Uterus (tissue), 4 donors: ENCODE measurements at places on chromosomes 2 and 18. TPM values are rescaled to one million over a fixed set of nuclear protein-coding genes. Genes with fewer than 3 reads are reported as not detected.

DNA sequence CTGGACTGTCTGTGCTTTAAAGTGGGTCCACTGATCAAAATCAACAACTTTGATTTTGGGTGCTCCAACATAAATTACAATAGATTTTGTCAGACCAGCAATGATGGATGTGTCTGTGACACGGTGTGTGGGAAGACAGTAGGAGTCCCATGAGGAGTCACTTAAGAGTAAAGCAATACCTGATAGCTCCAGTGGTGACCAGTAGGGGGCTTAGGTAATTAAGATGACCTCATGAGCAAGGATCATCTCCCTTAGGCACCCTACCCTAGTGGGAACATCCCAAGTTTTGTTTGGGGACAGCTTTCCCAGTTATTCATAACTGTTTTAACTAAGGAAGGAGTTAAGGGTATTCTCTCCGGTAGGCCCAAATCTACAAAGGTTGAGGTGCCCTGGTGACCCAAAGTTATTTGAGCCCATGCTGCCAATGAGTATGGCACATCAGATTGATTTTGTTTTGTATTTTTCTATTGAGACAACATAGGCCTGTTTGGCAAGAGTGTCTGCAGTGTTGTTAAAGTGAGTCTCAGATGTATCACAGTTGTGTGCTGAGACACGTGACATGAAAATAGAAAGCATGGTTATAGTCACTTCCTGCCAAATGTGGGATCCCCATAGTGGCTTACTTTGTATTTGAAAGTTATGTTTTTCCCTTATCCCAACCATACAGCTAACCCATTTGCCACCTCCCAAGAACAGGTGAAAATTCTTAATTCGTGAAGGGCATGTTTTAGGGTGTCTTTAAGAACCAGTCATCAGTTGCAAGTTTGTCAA lies 1337.6 kb upstream of the SLC39A10 start:
- no peak for DNase-seq

DNA sequence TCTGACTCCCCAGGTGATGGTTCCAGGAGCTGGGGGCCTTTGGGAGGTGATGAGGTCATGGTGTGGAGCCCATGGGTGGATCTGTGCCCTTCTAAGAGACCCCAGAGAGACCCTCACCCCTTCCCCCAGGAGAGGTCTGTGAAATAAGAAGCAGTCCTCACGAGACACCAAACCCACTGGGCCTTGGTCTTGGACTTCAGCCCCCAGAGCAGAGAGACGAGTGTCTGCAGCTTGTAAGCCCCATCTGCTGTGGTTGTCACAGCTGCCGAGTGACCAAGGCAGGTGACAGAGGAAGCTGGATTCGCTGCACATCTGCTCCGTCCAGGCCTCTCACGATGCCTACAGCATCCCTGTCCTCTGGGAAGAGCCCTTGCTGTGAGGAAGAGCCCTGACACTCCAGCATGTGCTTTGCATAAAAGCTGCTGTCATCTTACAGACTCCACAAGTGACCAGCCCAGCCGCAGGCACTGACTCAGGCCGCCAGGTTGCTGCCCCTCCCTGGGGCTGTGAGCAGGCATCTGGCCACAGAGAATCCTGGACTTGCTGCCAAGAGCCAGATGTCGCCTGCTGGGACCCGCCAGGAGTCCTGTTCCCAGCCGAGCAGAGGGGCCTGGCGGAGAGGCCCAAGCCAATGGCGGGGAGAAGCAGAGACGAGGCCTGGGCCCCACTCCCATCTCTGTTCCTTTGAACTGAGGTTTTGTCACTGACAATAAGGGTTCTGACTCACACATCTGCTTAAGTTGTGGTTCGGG lies 150.8 kb downstream of the PXDN start:
- no peak for DNase-seq

DNA sequence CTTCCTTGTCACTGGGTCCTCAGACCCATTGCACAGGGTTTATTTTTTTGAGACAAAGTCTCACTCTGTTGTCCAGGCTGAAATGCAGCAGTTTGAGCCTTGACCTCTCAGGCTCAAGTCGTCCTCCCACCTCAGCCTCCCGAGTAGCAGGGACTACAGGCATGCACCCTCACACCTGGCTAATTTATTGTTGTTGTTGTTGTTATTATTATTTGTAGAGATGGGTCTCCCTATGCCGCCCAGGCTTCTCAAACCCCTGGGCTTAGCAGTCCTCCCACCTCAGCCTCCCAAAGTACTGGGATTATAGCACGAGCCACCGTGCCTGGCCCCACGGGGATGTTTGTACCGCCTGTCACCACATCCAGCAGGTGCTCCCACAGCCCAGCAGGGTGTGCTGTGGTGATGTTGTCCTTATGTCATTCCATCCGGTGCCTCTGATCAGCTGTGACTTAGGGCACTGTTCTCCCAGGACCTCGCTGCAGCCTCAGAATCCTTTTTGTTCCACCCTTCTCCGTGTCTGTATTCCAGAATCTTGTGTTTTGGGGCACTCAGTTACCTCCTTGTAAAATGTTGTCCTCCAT lies 182.3 kb downstream of the INO80D start:
- no peak for DNase-seq

DNA sequence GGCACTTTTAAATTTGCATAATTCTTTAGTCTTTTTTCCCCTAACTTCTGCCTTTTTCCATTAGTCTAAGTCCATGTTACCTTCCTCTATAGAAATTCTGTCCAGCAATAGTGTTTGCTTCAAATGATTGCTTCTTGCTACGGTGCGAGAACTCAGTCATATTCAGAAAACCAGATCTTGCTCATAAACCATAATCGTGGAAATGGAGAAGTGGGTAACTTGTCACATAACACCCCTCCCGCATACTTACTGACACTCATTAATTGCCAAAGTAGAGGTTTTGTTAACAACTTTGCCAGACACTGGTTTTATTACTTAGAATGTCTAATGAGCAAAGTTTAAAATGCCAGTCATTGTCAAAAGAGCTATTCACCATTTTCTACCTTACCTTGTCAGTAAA lies 94.3 kb upstream of the TWSG1 start:
- no peak for DNase-seq

DNA sequence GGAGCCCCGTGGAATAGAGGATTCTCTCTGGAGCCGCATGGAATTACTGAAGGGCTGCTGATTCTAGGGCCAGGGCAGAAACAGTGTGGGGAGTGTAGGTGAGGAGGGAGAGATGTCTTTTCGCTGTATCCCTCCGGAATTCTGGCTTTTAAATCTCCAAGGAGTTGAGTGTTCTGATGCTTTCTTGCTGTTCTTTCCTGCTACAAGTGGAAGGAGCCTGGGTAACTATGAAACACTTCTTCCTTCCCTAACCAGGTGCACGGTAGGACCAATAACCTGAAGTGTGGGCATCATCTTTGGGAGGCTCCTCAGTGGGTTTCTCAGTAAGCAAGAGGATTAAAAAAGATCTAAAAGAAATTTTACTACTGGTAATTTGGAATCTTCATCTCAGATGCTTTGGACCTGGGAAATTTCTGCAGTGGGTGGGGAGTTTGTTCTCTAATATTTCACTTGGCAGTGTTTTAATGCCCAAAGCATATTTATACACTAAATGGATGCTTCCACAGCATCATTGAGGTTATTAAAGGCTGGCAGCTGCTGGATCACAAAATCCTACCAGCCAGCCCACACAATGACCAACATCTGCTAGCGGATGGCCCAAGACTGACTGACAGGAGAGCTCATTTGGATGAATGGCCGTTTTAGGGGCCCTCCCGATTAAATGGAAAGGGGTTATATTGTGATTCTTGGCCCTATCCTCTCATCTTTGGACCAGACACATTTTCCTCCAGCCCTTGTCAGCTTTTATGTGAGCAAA lies 2.1 kb downstream of the EML6 start:
- no peak for DNase-seq

DNA sequence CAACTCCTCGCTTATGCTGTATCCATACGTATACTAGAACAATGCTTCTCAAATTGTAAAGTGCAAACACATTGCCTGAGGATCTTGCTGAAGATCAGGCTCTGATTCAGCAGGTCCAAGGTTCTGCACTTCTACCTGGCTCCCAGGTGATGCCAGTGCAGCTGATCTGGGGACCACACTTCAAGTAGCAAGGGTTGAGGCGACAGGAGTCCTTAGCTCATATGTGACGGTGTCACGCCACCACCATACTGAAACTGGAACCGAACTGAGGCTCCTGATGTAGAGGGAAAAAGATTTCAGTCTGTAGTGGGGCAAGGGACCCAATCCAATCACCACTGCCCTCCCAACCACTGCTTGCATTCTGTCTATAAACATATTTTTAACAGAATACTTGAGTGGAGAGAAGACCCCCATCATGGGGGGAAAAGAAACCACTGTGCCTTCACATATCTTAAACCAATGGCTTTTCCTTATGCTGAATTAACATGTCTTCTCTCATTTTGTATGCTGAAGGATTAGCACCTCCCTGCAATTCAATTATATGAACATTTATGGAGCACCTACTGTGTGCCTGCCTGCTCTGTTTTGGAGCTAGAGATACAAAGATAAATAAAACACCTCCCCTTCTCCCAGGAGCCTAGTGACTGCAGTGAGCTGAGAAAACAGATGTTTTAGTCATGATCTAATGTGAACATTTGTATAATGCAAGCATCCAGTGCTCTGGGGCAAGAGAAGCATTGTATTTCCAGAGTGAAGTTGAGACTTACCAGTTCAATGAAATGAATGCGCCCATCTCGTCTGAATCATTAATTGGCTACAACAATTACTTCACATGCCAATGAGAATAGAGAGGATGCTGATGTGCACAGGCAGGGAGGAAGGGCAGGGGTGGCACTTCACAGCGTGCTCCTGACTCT lies 6.6 kb upstream of the ASAP2 start:
- DNase-seq, result no peak

GRCh38 chr18:63264871-63265270 lies 54.7 kb downstream of the BCL2 start:
- DNase-seq, result no peak

DNA sequence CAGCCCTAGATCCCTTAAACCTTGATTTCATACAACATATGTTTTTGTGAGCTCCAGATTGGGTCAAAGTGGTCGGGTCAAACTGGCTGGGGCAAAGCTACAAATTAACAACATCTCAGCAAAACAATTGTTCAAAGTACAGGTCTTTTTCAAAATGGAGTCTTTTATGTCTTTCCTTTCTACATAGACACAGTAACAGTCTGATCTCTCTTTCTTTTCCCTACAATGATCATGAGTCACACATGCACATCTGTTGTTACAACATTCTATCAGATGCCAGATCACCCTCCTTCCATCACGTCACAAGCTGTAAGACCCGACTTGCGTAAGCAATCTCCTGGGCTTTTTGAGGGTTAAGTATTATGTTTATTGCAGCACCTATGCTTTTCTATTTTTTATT lies 55.1 kb downstream of the RHOB start:
- DNase-seq, result no peak

GRCh38 chr2:100520224-100520623 lies 42.6 kb upstream of the PDCL3 start:
- DNase-seq, result no peak

GRCh38 chr18:77059294-77059916 lies 73.2 kb downstream of the MBP start:
- no peak for DNase-seq

DNA sequence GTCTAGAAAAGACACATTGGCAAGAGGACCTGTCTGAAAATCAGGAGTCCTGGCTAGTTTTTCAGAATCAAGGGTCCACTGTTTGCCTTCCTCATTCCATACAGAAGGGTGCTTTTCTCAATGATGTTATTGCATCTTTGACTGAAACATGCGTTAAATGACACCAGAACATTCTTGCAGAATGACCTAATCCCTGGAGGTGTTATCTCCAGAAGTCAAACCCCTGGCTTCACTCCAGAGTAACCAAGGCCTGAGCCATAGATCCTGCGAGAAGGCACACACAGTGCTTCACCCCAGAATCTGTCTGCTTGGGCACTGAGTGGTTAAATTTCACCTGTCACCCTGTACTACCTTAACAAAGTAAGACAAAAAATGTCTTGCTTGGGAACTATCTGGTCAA lies 1055.2 kb upstream of the FANCL start:
- no peak for DNase-seq

DNA sequence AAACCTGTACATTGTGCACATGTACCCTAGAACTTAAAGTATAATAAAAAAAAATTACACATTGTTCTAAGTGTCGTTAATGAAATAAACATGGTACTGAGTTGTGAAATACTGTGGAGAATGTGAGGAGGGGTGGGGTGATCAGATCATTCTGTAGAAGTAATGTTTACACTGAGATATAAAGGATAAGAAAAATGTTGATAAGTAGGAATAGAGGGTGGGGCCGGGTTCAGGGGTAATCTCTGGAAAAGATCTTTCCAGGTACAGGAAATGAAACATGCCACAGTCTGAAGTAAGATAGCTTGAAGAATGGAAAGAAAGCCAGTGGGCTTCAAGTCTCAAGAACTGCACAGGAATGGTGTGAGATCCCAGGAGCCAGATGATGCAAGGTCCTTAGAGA lies 1482.4 kb downstream of the LRP1B start:
- DNase-seq, result no peak

GRCh38 chr2:79758042-79758441 lies 245.2 kb downstream of the CTNNA2 start:
- DNase-seq, result no peak

DNA sequence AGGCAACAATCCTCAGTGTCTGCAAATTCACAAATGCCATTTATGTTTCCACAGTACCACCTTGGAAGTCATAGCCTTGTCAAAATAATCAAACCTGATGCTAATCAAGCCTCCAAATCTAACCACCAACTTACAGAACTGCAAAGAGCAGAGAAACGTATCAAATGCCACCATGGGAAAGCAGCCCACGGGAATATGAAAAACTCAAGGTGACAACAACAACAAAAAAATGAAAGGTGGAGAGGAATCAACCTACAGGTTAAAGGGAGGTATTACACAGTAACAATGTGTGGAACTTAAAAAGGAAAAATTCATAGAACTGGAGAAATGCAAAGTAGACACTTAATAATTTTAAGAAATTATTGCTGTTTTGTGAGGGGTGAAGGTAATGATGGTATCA lies 46.7 kb downstream of the CD226 start:
- DNase-seq, result no peak

- DNase-seq, result no peak
Observed at GRCh38 chr2:159711562-159712142, 654 bp upstream of the MARCHF7 start.

- no peak for DNase-seq
Observed at GRCh38 chr18:53771664-53772063, 452.8 kb downstream of the MBD2 start.

DNA sequence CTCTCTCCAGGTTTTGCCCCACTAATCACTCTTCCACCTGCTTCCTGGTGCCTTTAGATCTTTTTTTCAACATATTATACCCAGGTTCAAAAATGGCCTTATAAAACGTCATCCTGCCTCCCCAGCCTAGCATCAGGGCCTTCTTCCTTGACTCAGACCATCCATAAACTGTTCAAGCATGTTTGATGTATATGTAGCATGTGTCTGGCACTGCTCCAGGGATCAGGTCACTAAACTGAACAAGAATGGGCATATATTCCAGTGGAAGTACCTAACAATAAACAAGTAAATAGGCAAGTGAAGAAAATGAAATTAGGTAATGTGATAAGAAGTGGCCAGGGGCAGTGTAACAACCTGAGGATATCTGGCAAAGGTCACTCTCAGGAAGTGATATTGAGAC lies 141.2 kb downstream of the TRIB2 start:
- DNase-seq, result no peak

FNDC4 gene
- 7.4 TPM for total RNA-seq

CPLX4 gene
- total RNA-seq, result not detected

TRIM43B gene
- total RNA-seq, result not detected
